Breast epithelium (tissue), 4 donors: ENCODE measurements at places on chromosomes 2 and 18. TPM values are rescaled to one million over a fixed set of nuclear protein-coding genes. Genes with fewer than 3 reads are reported as not detected.

DNA sequence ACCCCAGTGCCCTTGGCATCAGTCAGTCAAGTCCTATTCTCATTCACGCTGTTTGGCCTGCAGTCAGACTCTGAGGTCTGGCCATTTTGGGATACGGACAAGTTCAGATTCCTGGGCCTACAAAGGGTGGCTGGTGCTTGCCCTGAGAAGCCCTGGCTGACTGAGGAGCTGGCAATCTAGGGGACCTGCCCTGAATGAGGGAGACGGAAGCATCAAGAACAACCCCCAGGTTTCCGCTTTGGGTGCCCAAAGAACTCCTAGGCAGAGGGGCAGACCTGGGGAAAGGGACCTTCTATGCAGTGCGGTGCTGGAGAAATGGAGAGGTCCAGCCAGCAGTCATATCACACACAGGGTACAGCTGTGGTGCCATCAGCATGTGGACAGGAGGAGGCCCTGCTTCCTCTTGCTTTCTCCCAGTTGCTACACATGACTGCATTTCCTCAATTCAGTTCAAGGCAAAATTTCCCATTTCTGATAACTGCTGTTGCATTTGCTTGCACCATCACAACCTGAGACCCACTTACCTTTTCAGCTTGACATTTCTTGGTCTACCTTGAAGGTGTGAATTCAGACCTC, 70.9 kb upstream of the LGALSL start:
- DNase-seq: no peak

- DNase-seq: no peak
These were observed 106.0 kb downstream of the COPS8 start for GRCh38 chr2:237191714-237192081.

DNA sequence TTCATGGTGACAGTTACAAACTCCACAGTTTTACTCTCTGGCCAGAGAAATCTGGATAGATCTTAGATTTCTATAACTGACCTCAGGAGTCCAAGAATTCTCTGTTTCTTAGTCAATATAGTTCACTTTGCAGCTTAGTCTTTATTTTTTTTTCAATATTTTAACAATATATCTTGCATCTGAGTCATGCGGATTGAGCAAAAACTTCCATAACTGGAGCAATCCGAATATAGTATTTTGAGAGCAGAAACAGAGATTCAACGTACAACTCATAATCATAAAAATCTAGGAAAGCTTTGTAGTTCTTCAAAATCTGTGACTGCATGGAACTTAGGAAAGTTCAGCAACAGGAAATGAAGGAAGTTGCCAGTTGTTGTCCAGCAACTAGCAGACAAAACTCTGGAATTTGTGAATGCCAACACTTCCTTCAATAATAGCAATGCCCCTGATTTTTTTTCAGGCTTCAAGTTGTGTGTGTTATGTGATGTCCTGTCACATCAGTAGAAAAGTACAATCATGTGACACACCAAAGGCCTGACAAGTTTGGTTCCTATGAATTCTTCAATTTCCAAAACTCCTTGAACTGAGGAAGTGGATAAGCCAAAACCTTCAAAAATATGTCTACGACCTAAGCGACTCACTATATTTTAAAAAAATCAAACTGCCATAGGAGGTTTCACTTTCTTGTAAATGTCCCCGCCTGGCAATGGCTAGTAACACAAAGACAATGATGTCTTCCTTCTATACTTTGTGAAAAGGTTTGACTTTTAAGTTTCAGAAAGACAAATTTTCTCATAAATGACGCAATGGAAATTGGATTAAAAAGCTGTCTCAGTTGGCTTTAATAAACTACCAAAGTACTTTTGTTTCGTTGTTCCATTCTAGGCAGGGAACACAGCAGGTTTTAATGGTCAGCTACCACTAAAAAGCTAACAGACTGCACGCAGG, 510.6 kb downstream of the ERBB4 start:
- DNase-seq: no peak

Gene CCDC68
- total RNA-seq: 8.5 TPM

Gene NEB
- 2.6 TPM for total RNA-seq

Gene SLC11A1
- 53.4 TPM for total RNA-seq

Gene SNED1
- total RNA-seq: 27.1 TPM

Gene ASB18
- not detected for total RNA-seq

GRCh38 chr2:197927994-197928393, 123.6 kb downstream of the PLCL1 start:
- no peak for DNase-seq

- no peak for DNase-seq
These were observed 830 bp downstream of the CYB5A start for GRCh38 chr18:74290794-74291471.

DNA sequence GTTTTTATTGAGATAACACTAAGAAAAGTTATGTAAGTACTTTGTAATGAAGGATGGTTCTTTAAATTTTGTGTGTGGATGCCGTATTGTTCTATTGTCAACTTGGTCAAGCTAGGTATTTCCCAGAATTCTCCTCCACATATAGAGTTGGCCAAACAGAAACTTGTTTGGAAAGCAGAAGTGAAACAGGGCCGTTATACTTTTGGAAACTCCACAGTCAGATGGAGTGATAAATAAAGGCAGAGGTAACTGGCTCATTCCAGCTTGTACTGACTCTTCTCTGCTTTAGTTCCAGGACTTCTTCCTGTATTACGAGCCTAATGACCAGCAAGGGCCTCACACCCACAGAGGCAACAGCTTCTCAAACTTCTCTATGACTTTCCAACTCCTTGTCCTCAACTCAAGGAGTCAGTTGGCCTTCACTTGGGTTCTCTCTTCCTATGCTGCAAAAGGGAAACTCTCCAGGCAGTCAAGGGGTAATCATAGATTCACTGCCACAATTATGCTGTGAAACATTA, 16.4 kb upstream of the STARD7 start:
- DNase-seq: no peak

Gene TOGARAM2
- total RNA-seq: 0.33 TPM

DNA sequence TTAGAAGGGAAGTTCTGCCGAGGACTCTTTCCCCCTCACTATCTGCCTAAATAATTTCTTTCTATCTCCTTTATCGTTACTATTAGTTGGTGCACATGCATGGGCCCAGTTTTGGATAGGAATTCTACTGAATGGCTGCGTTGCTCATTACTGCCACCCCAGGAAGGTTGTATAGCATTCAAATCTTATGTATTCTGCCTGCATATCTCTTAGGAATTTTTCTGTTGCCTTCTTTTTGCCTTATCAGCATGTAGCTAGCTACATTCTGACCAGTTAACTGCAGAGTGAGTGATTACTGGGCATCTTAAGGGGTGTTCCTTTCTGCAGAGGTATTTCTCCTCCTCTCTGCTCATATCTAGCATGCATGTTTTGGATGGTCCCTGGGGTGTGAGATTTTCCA, 239.6 kb downstream of the TDRD15 start:
- no peak for DNase-seq

DNA sequence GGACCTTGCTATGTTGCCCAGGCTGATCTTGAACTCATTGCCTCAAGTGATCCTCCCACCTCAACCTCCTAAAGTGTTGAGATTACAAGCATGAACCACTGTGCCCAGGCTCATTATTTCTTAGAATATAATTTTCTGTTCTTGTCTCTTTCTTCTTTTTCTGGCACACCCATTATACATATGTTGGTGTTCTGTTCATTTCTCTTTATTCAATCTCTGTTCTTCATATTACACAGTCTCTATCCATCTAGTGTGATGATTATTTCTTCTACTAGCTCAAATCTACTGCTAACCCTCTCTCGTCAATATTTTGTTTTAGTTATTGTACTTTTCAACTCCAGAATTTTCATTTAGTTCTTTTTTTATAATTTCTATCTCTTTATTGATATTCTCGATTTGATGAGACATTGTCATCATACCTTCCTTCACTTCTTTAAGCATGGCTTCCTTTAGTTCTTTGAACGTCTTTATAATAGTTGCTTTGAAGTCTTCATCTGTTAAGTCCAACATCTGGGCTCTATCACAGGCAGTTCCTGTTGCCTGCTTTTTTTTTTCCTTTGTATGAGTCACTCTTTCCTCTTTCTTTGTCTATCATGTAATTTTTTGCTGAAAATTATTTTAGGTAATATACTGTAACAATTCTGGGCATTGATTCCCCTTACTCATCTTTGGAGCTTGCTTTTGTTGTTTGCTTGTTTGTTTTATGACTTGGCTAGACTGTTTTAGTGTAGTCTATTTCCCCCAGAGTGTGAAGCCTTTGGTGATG, 196.4 kb upstream of the NABP1 start:
- no peak for DNase-seq

Gene DPP4
- 7.5 TPM for total RNA-seq

Gene ACKR3
- 39.4 TPM for total RNA-seq

Gene SRD5A2
- not detected for total RNA-seq

- DNase-seq: no peak
These were observed 31.0 kb upstream of the MAP3K20 start for GRCh38 chr2:173044686-173045085.

DNA sequence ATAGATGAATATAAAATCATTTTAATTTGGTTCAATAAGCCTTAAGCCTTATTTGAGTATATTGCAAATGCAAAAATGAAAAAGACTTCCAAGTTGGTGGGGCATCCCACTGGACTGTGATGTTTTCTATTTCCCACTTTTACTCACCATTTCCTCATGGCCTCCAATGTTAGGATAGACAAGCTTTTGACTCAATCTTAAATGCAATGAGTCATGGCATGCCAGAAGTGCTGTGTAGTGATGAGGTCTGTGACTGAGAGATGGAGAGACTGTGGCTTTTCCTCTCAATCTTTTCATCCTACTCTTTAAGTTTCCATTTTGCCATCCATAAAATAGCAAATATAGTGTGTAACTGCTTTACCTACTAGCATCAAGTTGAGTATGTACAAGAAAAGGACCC, 1401.2 kb upstream of the CELF4 start:
- DNase-seq: no peak

DNA sequence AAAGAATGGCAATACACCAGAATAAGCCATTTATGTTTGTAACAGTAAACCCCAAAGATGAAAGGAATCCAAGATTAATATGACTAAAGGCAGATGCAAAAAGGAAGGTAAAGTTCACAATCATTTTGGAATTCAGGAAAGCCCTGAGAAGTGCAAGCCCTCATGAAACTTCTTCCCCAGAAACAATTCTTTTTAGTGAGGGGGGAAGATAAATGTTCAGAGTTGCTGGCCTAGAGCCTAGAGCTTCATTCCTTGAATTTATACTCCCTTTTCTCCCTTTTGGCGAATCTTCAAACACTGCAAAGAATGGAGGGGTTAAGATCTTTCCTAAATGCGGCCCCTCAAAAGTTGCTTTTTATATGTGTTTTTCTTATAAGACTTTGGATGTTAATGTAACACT, 368.8 kb downstream of the MEIS1 start:
- no peak for DNase-seq

Gene NR4A2
- total RNA-seq: 3.8 TPM

Gene OTOF
- total RNA-seq: 0.15 TPM

- no peak for DNase-seq
These were observed 273.0 kb upstream of the ID2 start for GRCh38 chr2:8408560-8409460.

GRCh38 chr2:45024600-45025291, 15.5 kb upstream of the SIX2 start:
- no peak for DNase-seq

Gene LCT
- not detected for total RNA-seq

DNA sequence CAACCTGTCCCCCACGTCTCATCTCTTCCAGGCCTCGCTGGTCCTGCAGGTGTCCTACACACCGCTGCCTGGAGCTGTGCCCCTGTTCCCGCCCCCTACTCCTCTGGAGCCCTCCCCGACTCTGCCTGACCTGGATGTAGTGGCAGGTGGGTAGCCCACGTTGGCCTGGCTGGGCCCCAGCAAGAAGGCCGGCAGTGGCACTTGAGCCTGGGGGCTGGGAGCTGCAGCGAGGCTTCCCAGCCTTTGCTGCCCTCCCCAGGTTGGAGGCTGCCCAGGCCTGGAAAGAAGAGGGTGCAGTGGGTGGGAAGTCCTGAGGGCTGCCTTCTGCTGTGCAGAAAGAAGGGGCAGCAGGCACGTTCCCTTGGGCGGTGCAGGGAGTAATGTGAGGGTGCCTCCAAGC, 58.4 kb downstream of the DYSF start:
- DNase-seq: no peak

- no peak for DNase-seq
These were observed 48.2 kb upstream of the PPM1B start for GRCh38 chr2:44120428-44120827.

Gene KLHL29
- 14.7 TPM for total RNA-seq

Gene GCG
- total RNA-seq: not detected

Gene TGFBRAP1
- total RNA-seq: 28.5 TPM

DNA sequence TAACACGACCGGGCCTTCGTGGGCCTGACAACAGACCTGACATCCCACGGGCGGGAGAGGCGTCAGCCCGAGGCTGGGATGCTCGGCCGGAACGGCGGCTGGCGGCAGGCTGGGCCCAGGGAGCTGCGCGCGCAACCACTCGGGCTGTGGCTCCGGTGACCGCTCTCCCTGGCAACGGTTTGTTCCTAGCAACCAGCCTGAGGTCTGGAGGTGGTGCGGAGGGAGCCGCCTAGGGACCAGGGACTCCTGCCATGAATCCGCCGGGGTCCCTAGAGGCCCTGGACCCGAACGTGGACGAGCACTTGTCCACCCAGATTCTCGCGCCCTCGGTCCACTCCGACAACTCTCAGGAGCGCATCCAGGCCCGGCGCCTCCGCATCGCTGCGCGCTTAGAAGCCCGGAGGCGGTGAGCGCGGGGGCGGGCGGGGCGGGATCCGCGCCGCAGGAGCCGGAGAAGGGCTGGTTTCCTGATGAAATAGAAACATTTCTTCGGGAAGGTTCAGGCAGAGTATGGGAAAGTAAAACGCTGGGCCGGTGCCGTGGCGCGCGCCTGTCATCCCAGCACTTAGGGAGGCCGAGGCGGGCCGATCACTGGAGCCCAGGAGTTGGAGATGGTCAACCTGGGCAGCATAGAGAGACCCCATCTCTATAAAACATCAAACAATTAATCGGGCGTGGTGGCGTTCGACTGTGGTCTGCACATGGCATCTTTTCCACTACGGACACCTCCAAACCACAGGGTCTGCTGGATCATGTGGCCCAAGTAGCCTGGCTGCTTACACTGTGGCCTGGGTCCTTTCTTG, at the start of gene DRC1:
TSS of gene DRC1 (plus strand) at position 182 of the 803 bp plus-strand sequence. CDS start at position 252, 70 bp downstream.
- DNase-seq: peak; percentile 23

Gene QPCT
- 5.2 TPM for total RNA-seq

Gene SERPINB10
- not detected for total RNA-seq

- DNase-seq: no peak
These were observed 11.6 kb upstream of the EIF2AK2 start for GRCh38 chr2:37168217-37168981.

DNA sequence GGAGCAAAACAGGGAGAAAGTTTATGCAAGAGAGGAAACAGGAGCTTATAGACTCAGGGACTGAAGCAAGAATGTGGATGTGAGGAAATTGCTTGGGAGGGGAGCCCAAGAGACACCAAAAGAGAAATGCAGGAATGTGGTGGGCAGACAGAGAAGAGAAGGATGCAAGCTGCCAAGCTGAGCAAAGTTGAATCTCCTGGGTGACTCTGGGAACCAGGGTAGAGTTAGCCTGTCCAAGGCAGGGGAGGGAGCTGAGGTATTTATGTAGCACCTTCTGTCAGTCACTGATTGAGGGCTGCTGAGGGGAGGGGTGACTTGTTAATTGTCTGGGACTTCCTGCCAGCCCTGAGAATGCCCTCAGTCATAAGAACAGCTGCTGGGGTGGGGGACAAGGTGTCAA, 464.3 kb downstream of the NBAS start:
- DNase-seq: no peak
